ENCODE measurements at places on chromosomes 11 and 22.

DNA sequence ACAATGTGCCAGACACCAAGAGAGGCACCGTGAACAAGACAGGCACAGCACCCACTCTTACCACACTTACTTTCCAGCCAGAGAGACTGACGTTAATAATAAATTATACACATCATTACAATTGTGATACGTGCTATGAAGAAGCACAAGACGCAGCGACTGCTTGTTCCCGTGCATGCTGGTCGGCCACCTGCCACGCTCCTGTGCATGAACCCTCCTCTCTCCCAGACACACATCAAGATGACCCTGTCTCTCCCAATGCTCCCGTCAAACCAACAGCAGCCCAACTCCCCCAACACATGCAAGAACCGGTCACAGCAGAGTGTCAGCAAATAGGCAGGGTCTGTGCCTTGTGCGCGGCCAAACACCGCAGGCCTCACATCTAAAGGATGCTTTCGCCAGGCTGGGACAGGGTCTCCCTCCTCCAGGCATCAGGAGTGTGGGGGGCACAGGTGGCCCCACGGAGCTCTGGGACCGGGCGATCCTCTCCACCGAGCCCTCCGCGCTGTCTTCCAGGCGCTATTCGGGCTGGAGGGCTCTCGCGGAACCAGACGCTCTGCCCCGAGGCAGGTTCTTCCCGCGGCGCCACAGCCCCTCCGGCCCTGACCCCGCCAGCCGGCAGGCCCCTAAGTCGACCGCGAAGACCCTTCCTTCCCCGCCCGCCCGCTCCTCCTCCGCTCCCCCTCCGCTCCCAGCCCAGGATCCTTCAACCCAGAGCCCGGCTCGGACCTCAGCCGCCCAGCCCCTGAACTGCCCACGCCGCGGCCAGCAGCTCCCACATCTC is 533 bp downstream of the SERGEF start:
- DNase-seq: peak; percentile 14

DNA sequence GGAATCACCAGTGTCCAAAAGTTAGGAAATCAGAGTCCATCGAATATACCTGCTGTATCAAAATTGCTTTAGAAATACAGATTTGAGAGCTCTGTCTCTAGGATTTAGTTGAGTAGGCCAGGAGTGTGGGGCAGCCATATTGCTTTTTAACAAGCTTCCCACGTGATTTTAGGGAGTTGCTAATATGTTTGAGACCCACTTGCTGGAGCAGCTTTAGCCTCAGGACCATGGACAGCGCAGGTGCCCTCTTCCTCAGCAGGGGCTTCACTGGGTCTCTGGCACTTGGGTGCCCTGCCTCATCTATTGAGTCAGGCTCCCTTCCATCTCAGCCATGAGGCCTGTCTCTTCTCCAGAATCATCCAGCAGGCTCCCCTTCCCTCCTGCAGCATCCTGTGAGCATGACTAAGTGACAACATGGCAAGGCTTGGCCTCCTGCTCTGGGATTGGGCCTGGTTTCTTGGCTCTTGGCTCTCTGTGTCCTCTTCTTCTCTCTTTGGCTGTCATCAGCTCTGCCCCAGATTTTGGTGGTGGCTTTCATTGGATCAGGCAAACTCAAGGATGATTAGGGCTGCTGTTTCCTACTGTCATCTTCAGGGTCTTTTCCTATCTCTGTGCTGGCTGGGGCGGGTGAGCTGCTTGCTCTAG is 70.0 kb downstream of the SGSM1 start:
- peak; percentile 46 for DNase-seq

DNA sequence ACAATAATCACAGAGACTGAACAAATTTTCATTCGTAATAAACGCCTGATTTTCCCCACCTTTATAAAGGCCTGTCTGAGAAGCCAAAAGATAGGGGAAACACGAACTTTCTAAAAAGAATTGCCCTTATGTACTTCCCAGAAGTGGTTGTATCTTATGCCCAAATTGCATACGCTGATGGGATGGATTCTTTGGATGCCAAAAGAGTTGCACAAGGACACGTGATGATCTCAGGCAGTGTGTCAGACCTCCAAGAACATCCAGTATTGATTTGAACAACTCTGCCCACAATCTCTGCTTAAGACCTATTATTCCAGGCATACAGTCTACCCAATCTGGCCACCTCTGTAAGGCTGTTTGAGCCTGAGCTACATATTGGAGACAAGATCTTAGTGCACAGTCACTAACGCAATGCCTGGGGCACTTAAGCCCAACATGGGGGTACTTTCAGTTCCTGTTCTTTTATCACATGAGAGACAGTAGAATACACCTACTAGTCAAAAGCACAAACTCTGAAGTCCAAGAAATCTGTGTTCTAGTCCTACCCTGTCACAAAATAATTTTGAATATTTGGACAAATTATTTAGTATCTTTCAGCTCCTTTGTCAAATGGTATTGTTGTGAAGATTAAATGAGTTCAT is 38.9 kb downstream of the OR10A6 start:
- DNase-seq: peak; percentile 72

DNA sequence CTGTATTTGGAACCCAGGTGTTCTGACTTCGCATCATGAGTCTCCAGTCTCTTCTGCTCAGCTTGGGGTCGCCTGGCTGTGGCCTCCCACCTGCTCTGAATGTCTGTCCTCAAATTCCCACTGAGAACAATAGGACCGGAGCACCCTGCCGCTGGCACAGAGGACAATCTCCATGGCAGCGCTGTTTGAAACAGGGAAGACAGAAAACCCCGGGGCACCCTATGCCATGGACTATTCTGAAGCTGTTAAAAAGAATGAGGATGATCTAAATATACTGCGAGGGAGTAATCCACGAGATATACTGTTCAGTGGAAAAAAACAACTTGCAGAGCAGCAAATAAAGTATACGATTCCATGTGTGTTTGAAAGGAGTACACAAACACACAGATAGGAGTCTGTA is 415.6 kb upstream of the NARS2 start:
- DNase-seq: no peak

- no peak for DNase-seq
Measured at GRCh38 chr11:124193221-124194010, 10.3 kb downstream of the OR10D3 start.

Data from fibroblast of pulmonary artery (primary cell).